ENCODE measurements at places on chromosomes 6 and 20.

- peak; percentile 40 for DNase-seq
Observed at GRCh38 chr20:4740774-4741431, 19.2 kb downstream of the PRND start.

- DNase-seq, result no peak
Observed at GRCh38 chr6:3316331-3316730, 57.6 kb downstream of the PSMG4 start.

GRCh38 chr6:131004936-131005335 lies 58.1 kb downstream of the EPB41L2 start:
- DNase-seq, result no peak

DNA sequence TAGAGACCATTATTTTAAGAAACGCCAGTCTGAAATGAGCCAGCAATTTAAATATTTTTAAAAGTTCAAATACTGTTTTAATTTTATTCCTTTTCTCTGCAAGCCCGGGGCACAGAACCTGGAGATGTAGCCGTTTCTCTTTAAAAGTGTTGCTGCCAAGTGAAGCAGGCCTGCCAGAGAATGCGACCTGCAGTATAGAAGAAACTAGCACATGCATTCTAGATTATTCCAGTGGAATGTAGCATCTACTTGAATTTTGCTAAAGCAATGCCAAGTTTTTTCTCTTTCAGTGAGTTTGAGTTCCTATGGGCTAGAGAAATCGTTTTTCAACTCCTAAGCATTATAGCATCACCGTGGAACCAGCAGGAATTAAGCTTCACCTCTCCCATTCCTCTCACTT lies 101.3 kb downstream of the QRSL1 start:
- no peak for DNase-seq

- DNase-seq, result no peak
Observed at GRCh38 chr6:74752303-74752702, 453.6 kb downstream of the COL12A1 start.

DNA sequence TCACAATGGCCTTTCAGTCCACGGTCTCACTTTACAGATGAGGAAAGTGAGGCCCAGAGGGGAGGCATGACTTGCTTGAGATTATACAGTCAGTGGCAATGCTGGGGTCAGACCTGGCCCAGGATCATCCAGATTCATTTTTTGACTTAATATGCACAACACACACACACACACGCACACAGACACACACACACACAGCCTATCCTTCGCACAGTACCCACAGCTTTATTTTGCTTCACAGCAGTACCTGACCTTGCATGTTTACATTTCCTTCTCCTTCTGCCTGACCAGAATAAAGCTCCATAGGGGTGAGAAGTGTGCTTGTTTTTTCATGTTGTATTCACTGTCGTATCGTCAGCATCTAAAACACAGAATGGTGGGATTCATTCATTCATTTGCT lies 79.8 kb downstream of the VEGFA start:
- DNase-seq, result no peak

- no peak for DNase-seq
Observed at GRCh38 chr6:170144571-170145271, 146.2 kb downstream of the DLL1 start.

GRCh38 chr20:22623211-22623610 lies 38.8 kb upstream of the FOXA2 start:
- DNase-seq, result no peak

DNA sequence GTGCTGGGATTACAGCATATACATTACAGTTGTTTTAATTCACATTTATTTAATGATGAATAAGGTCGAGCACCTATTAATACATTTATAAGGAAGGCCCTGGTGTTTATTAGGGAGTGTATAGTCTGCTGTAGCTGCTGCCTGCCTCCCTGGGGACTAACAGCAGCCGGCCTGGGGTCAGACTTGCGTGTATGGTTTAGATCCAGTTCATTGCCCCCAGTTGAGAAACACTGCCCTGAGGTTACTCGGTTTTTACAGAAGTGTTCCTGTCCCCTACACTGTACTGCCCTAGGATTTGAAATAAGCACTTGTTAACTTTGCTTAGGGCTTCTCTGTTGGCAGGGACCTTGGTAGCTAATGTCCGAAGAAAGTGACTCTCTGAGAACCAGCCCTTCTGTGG lies 4.0 kb downstream of the TTPAL start:
- no peak for DNase-seq

GRCh38 chr6:130829333-130829910 lies 2.2 kb downstream of the SMLR1 start:
- DNase-seq, result no peak

GRCh38 chr6:28816909-28817807 lies 106.6 kb downstream of the TRIM27 start:
- no peak for DNase-seq

DNA sequence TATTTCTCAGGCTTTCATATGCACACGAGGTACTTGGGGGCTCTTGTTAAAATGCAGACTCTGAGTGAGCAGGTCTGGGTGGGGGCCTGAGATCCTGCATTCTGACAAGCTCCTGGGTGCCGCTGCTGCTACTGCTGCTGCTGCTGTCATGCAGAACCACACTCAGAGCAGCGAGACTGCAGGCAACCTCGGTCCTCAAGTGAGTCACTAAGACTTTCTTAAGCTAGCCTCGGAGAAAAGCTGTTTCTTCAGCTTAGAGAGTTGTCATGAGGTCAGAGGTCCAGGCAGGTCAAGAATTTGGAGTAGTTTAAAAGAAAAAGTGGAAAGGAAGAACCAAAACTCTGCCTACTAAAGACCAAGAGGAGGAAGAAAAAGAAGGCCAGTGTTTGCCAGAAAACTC lies 92.9 kb downstream of the SPTLC3 start:
- DNase-seq, result no peak

DNA sequence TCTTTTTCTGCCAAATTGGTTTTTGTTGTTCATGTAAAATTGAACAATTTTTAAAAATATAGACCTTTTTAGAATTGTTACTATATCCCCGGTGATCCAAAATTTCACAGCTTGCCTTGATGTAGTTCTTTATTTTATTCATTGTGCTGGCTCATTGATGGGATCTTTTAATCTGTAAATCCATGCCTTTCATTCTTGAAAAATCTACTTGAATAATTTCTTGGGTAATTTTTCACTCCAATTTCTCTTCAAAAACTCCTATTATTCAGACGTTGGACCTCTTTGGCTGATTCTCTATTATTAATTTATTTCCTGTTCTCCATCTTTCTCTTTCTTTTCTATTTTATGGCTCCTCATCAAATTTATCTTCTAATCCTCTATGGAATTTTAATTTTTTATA lies 476.1 kb upstream of the CITED2 start:
- no peak for DNase-seq

GRCh38 chr6:2765896-2766766 lies 938 bp downstream of the WRNIP1 start:
- DNase-seq, result no peak

DNA sequence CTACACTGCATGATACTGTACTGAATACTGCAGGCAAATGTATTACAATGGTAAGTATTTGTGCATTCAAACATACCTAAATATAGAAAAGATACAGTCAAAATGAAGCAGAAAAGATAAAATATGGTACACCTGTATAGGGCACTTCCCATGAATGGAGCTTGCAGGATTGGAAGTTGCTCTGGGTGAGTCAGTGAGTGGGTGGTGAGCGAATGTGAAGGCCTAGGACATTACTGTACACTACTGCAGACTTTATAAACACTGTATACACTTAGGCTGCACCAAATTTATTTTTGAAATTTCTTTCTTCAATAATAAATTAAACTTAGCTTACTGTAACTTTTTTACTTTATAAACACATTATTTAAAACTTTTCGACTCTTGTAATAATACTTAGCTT lies 213.1 kb downstream of the ATXN1 start:
- DNase-seq, result no peak

GRCh38 chr6:114718186-114718585 lies 375.4 kb upstream of the HS3ST5 start:
- DNase-seq, result no peak

GRCh38 chr6:110935171-110935570 lies 23.3 kb upstream of the GTF3C6 start:
- no peak for DNase-seq

GRCh38 chr6:150720774-150721233 lies 121.1 kb downstream of the PLEKHG1 start:
- DNase-seq, result no peak

GRCh38 chr6:21804941-21805610 lies 211.5 kb downstream of the SOX4 start:
- no peak for DNase-seq

DNA sequence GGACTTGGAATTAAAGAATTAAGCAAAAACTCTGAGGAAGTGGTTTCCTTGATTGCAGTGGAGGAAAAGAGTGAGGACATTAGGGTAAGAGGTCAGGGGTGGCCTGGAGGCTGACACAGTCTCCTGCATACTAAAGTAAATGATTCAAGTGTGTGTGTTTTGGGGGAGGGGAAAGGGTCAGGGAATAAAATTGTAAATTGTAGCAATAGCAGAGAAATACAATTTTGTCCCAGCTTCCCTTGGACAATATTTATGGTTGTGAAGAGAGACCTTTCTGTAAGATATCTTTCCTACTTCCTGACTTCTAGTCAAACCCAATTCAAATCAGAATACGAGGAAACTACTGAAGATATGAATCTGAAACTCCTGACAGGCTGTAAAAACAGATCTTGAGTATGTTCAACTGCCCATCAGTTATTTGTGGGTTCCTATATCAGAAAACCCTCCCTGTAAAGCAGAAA lies 143.4 kb upstream of the HMGN3 start:
- DNase-seq, result no peak

GRCh38 chr20:37734228-37734985 lies 40.6 kb downstream of the CTNNBL1 start:
- no peak for DNase-seq

- DNase-seq, result no peak
Observed at GRCh38 chr6:159168536-159169192, 536 bp upstream of the FNDC1 start.

DNA sequence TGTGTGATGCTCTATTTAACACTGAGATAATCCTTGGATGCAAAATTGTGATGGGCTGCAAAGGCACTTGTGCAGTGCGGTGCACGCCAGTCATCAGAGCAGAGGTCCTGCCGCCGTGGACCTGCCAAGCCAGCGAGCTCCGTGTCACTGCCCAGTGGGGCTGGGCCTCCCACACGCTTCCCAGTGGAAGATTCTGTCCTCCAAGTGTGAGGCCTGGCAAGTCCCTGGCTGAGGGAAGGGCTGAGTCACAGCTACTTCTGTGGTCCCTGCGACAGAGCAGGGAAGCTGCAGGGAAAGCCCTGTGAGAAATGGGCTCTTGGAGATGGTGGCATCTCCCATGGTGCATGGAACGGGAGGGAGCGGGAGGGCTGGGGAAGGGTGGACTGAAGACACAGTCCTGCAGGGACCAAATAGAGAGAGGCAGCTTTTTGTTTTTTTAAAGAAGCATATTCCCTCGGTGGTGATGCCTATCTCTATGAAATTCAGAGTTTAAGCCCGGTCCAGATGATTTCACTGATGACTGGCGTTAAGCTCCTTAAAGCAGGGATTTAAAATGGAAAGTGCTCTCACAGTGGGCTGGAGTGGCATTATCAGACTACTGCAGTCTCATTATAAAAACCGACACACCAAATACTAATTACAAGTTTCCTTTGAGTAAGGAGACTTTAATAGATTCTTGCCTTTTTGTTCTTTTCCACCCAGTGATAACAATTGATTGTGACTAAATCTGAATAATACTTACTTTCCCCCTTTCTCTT lies 413.7 kb downstream of the QKI start:
- no peak for DNase-seq

DNA sequence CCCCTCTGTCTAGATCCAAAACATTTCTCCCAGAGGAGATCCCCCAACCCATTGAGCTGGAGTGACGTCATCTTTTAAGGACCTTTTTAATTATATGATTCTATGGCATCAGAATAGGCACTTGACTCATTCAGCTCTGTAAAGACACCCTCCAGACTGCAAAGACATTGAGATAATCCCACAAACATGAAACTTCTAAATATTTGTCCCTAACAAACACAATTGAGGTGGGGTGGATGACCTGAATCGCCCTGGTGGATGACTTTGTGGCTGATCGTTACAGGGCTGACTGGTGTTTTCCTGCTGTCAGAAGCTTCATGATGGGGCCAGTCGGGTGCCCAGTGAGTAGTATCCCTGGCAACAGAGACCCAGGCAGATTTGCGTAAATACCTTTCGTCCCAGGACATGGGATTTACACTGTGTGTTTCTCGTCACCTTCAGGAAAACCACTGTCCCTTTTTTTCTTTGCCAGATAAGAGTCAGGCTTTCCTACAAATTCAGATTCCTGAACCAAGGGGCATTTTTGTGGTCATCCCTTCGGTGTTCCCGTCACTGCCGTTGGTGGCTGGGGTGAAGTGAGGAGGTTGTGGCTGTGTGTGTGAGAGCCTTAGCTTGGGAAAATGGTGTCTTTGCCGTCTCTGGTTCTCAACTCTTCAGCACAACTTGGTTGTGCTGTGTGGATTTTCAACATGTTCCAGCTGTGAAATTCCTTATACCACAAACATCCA lies 5.3 kb upstream of the PCK1 start:
- no peak for DNase-seq
